ENCODE measurements at places on chromosomes 2 and 18. TPM values are rescaled to one million over a fixed set of nuclear protein-coding genes. Genes with fewer than 3 reads are reported as not detected.

Gene MAIP1
- polyA plus RNA-seq = 20.2 TPM

Gene EVA1A
- not detected for polyA plus RNA-seq

Gene PARD6G
- polyA plus RNA-seq = not detected

Gene CACNB4
- not detected for polyA plus RNA-seq

Gene RAB17
- polyA plus RNA-seq = not detected

Gene TXNDC2
- polyA plus RNA-seq = 0.20 TPM

Gene SOX11
- not detected for polyA plus RNA-seq

Gene TMEM198
- polyA plus RNA-seq = not detected

Gene KCNIP3
- polyA plus RNA-seq = not detected

Gene CIB4
- polyA plus RNA-seq = not detected

Gene SCYGR4
- not detected for polyA plus RNA-seq

Gene AOX1
- polyA plus RNA-seq = not detected

Gene KCNK3
- polyA plus RNA-seq = not detected

Gene B4GALT6
- polyA plus RNA-seq = not detected

Gene NLRC4
- polyA plus RNA-seq = 1.2 TPM

Gene DNAH6
- not detected for polyA plus RNA-seq

Gene CD207
- polyA plus RNA-seq = not detected

Gene MROH2A
- polyA plus RNA-seq = not detected

Gene TUBB8B
- not detected for polyA plus RNA-seq

Gene FAM210A
- polyA plus RNA-seq = 22.7 TPM

Gene UGT1A10
- polyA plus RNA-seq = not detected

Gene SP140L
- 66.2 TPM for polyA plus RNA-seq

Gene LINC00305
- polyA plus RNA-seq = not detected

Gene TIGD1
- 2.6 TPM for polyA plus RNA-seq

Gene ABHD1
- 1.3 TPM for polyA plus RNA-seq

Gene ZSWIM2
- not detected for polyA plus RNA-seq

Gene KCNG2
- polyA plus RNA-seq = not detected

Gene ITGB6
- not detected for polyA plus RNA-seq

Gene HOXD12
- not detected for polyA plus RNA-seq

Gene SCYGR2
- not detected for polyA plus RNA-seq

Gene CABLES1
- polyA plus RNA-seq = not detected

Gene FBXO48
- 0.40 TPM for polyA plus RNA-seq

Gene CCL20
- not detected for polyA plus RNA-seq

Gene SPATA3
- not detected for polyA plus RNA-seq

Gene PLCD4
- not detected for polyA plus RNA-seq

Gene MYL1
- not detected for polyA plus RNA-seq

Gene FABP1
- not detected for polyA plus RNA-seq

Gene TNFAIP6
- not detected for polyA plus RNA-seq

Gene B3GNT2
- polyA plus RNA-seq = 38.6 TPM

Gene RDH14
- polyA plus RNA-seq = 44.7 TPM

Gene EVX2
- polyA plus RNA-seq = not detected

Gene ATL2
- 19.1 TPM for polyA plus RNA-seq

Gene SPC25
- polyA plus RNA-seq = not detected

Gene SH3BP4
- polyA plus RNA-seq = 2.6 TPM

Gene DUSP2
- 74.9 TPM for polyA plus RNA-seq

Gene GALNT14
- polyA plus RNA-seq = not detected

Gene RUFY4
- polyA plus RNA-seq = not detected

Gene PREB
- 51.0 TPM for polyA plus RNA-seq

Gene PLCL1
- not detected for polyA plus RNA-seq

All from naive B cell (primary cell).